Activated T-cell treated with anti-CD3 and anti-CD28 coated beads for 1 hour (primary cell): ENCODE measurements at places on chromosomes 13 and 19.

GRCh38 chr13:46192412-46192811 lies 10.4 kb upstream of the LCP1 start:
- DNase-seq, result no peak

GRCh38 chr13:21234526-21234925 lies 58.1 kb downstream of the MRPL57 start:
- DNase-seq, result no peak

DNA sequence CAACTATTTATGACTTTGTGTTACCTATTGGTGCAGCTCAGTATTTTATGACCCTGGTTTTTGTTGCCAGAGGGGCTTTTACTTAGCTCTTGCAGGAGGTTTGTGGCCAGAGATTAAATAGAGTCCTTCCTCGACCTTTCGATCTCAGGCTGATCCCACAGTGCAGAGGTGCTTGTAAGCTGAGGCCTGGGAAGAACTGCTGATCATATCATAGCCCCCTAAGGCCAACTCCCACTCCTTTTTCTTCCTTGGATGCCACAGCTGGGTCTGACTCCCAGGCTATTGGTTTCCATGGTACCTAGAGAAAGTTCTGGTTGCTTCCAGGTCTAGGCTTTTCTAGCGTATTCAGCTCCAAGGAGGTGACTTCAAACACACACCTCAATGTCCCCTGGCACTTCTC lies 324.9 kb downstream of the FOXO1 start:
- no peak for DNase-seq

GRCh38 chr13:43787518-43787891 lies 733 bp upstream of the ENOX1 start:
- no peak for DNase-seq

DNA sequence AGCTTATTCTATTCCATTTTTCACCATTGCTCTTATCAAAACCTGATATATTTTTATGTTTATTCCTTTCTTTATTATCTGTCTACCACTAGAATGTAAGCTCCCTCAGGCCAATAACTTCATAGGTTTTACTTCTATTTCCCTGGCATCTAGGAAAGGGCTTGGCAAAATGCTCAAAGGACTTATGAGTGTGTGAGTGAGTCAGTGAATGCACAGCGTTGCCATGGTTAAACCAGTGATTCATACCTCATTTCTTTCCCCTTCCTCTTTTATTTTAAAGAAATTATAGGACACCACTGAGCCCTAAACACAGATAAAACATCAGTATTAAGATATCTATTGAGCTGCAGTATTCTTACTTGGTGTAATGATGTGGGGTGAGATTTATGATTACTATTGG lies 162.1 kb downstream of the GPC6 start:
- DNase-seq, result no peak

DNA sequence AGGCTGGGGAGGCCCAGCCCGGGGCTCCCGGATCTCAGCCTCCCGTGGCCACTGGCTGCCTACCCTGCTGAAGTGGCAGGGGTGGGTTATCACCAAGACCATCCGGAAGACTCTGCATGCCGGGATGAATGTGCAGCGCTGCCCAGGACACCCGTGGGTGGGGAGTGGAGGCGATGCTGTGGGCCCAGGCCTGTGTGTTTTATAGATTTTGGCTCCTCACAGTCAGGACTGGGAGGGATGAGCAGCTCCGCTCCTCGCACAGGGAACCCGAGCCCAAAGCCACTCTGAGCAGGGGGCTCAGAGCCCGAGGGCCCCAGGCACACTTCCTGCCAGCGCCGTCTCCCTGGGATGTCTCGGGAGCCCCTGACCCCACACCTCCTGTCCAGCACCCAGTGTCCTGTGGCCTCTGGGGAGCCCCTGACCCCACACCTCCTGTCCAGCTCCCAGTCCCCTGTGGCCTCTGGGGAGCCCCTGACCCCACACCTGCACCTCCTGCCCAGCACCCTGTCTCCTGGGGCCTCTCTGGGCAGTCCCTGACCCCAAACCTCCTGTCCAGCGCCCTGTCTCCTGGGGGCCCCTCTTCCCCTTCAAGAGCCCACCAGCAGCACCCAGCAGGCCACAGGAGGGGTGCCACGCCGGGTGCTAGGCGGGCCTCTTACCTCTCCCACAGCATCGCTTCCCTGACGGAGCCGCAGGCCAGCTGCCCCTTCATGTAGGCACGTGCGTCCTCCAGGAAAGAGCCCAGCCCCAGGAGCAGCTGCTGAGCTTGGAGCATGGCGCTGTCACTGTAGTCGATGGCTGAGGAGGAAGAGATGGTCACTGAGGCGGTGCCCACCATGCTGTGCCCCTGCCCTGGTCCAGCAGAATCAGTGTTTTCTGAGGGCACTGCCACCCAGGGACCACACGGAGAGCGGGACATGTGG lies 31.4 kb downstream of the NAXD start:
- DNase-seq, result no peak
